ENCODE measurements at places on chromosomes 6 and 20.
A peak's percentile ranks its signal among the peaks of the same experiment; 100 is the strongest.

- DNase-seq: no peak
Measured at GRCh38 chr6:32979720-32980487, 11.5 kb downstream of the BRD2 start.

DNA sequence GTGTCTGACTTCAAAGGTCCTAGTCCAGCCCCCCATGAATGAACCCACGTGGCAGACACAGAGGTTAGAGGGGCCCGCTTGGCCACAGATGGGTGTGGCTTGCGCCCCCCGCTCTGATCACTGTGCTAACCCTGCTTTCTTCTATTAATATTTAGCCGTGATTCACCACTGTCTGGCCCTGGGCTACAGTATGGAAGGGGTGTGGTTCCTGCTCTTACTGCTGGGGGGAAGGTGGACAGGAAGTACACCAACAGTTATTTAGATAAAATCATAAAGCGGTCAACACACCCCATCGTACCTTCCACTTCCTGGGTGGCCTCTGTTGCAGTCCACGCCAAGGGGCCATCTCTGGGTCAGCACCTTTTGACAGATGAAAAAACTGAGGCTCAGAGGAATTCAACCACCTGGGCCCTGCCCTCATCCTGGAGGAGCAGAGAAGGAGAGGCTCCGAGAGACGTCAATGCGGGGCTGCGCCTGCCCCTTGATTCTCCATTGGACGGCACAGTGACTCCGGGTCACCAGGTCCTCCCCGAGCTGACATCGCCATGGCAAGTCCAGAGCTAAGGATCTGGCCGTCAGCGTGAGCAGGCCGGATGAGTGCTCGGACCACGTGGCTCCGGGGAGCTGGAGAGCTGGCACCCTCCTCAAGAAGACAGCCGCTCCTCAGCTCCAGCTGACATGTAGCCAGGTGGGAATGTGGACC, 206.3 kb downstream of the PREX1 start:
- DNase-seq: peak; percentile 43

DNA sequence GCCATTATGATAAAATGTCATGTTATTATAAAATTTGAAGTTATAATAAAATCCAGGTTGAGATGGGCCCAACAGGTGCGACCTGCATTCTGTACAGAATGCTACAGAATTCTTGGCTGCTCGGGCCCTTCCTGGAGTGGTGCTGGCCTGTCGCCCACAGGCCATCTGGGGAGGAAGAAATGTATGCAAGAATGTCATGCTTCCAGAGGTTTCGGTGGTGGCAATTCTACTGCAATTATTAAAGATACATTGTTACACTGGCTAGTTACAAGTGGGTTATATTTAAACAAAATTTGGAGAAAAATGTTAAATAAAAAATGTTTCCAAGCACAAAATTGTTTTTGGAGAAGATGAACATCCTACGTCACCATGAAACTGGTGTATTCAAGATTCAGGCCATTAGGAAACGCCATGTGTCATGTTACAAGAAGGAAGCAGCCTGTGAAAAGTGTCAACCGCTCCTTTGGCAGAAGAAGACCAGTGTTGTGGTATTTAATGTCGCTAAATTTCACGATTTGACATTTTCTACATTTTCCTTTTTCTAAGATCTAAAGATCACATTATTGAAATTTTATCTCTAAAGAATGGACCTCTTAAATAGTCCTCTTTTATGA, 7.1 kb downstream of the RAMACL start:
- no peak for DNase-seq

DNA sequence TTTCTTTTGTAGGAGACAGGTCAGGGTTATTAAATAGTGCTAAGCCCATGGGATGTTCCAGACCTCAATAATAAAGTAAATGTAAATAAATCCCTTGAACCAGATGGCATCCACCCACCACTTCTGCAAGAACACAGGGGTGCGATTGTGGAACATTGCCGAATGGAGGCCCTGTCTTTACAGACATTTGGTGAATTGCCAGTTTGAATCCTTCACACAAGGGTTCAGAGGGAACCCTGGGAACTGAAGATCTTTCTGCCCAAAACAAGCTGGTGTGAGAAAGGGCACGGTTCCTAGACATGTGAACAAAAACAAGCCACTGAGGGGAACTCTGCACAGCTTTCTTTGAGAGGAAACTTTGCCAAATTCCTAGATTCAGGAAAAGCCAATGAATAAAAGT, 30.2 kb upstream of the RNF8 start:
- DNase-seq: no peak

DNA sequence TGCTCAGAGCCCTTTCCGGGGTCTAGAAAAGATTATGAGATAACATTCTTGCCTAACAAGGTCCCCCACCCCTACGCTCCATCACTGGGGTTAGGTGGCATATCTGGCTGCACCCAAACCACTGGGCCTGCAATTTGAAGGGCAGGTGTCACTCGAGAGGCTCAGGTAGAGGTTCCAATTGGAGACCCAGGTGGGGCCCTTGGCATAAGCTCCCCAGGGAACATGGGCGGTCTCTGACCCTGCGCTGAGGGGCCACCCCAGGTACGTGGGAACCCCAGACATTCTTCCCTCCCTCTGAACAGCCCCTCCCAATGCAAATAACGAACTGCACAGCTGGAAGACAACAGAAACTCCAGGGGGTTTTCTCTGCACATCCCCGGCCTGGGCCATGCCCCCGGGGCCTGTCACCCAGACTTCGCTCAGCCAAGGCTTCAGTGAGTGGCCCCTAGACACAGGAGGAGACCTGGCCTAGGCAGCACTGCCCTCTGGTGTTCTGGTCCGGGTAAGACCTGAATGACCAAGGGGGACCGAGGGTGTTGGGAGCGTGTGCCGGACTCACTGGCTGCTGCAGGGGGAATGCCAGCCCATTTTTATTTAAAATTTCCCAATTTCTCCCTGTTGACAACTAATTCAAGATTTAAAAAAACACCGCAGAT, 47.5 kb downstream of the DSTN start:
- DNase-seq: peak; percentile 7
